ENCODE measurements at places on chromosomes 3 and 15. TPM values are rescaled to one million over a fixed set of nuclear protein-coding genes. Genes with fewer than 3 reads are reported as not detected.

DNA sequence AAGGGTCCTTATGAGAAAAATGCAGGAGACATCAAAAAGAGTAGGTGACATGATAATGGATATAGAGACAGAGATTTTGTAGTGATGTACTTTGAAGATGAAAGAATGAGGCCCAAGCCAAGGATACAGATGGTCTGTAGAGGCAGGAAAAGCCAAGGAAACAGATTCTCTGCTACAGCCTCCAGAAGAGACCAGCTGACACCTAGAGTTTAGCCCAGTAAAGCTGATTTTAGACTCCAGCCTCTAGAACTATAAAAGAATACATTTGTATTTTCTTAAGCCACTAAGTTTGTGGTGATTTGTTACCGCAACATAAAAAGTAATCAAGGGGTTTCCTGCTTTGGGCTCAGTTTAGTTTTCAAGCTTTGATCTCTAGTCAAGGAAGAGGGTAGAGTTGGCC is 64.8 kb downstream of the STRIT1 start:
- DNase-seq = no peak

DNA sequence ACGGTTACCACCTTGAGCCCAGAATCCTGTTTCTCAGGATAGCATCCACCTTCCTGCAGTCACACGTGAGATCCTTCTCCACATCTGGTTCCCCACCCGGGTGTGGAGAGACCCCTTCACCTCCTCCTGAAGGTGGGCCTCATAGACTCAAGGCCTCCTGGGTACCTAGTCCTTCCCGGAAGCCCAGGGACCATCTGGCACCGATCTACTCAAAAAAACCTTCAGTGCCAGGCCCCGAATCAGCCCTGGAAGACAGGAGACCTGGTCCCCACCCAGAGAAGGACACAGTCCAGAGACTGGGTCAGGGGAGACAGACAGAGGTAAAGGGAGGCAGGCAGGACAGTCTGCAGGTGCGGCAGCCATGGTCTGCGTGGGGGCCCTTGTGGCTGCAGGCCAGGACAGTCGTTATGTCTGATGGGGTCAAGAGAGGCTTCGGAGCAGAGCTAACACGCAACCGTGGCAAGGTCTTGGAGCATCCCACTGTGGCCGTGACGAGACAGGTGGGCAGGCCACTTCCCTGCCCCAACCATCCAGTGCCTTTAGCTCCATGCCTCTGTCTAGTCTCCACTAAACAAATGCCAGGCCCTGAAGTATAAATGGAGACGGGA is 112.2 kb upstream of the ABHD17C start:
- no peak for DNase-seq

DNA sequence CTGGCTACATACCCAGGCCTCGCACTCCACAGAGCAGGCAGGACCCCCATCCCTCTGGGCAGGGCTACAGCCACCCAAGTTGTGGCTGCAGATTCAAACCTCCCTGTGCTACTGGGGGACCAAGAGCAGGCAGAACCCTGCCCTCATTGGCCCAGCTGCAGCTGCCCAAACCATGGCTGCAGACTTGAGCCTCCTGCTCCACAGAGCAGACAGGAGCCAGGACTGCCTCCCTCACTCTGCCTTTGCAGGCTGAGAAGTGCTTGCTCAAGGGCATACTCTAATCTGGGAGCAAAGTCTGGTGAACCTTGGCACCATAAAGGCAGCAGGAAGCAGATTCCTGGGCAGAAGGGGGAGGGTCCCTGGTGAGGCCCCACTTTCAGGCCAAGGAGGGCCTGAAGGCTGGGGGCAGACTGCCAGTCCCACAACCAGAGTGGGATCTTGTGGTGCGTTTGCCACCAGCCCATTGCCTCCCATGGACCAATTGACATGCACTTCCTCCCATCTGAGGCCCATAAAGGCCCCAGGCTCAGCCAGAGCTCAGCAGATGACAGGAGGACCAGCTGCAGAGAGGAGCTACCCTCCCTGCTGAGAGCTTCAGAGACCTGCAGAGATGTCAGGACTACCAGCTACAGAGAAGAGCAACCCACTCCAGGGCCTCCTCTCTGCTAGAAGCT is 64.2 kb upstream of the EPHA6 start:
- DNase-seq = no peak

- no peak for DNase-seq
Observed at GRCh38 chr3:64133272-64133671, 92.0 kb downstream of the PRICKLE2 start.

- DNase-seq = no peak
Observed at GRCh38 chr3:59254433-59254832, 204.6 kb upstream of the CFAP20DC start.

DNA sequence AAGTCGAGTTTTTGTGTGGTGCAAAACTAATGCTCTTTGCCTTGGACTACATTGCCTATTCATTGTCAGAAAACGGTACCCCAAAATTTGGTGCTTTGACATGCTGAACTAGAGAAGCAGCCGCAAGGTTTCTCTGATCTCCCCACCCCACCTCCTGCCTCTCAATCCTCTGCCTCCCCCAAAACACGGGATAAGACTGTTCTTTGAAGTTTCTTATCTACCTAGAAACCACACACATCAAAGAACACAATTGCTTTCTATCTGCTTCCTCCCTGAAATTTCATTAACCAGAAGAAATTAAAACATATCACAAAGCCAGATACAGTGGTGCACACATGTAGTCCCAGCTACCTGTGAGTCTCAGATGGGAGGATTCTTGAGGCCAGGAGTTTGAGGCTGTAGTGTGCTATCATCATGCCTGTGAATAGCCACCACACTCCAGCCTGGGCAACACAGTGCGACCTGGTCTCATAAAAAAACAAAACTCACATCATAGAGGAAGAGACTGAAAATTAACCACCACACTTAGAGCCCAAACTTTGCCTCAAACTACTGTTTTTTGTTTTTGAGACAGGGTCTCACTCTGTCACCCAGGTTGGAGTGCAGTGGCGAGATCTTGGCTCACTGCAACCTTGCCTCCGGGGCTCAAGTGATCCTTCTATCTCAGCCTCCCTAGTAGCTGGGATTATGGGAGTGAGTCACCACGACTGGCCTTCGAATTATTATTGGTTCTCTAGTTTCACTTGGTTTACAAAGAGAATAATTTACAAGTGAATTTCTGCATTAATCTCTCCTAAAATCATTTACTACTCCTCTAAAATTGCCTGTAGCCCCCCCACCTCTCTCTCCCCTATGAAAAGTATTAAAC is 2.7 kb upstream of the PCNP start:
- no peak for DNase-seq

GRCh38 chr3:112973325-112974177 is 1.4 kb downstream of the CD200R1 start:
- DNase-seq = no peak

GRCh38 chr15:84685304-84685703 is 27.3 kb upstream of the NMB start:
- no peak for DNase-seq

DNA sequence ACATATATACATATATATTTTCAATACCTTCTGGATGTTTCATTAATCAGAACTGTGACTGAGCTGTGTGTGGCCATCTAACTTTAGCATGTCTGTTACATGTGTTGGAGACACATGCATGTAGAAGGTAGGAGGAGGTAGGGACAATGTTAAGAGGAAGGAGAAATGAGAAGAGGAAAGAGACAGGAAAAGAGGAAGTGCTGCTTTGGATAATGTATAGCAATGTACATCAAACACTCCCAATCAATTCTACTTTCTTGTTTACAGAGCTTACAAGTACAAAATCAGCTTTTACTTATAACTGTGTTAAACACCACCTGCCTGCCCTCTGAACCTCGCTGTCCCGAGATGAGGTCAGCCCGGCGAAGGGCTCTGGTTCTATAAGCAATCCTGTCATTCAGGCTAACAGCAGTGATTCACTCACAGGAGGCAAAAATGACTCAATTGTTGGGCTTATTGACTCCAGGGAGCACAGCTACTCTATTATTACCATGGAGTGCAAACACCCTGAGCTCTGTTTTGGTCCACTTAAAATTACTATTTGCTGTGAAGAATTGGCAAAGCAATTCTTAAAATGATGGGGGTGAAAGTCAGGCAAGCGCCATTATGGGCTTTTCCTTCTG is 188.9 kb downstream of the MEIS2 start:
- no peak for DNase-seq

GRCh38 chr3:134485075-134485717 is 589 bp downstream of the ANAPC13 start:
- DNase-seq = peak; percentile 93

DNA sequence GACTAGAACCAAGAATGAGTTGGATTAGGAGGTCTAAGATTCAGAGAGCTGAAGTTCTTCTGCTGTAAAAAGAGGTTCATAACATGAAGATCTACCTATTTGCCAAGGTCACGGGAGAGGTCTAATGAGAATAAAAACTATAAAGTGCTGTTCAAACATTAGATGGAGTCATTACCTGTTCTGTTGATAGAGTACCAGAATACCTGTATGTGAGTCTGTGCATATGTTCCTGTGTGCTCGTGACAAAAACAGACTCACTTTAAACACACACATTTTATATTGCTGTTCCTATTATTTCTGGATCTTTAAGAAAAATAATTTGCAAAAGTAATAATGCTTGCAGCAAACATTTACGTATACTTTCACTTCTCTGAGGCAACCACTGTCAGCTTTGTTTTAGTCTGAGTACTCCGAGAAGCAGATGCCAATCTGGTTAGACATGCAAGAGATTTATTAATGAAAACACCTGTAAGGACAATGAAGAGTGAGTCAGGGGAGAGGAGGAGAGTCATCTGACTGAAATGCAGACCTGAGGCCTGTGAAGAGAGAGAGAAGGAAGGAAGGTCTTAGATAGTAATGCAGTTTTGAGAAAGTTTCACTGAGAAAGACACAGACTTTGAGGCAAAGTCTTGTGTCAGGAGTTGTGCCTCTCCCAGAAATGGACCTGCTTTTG is 221.2 kb downstream of the SQOR start:
- no peak for DNase-seq

GRCh38 chr3:79491029-79491641 is 276.7 kb downstream of the ROBO1 start:
- no peak for DNase-seq

GRCh38 chr15:52481915-52482314 is 46.8 kb downstream of the MYO5A start:
- peak; percentile 35 for DNase-seq

KIF23 gene
- total RNA-seq = 3.9 TPM

DNA sequence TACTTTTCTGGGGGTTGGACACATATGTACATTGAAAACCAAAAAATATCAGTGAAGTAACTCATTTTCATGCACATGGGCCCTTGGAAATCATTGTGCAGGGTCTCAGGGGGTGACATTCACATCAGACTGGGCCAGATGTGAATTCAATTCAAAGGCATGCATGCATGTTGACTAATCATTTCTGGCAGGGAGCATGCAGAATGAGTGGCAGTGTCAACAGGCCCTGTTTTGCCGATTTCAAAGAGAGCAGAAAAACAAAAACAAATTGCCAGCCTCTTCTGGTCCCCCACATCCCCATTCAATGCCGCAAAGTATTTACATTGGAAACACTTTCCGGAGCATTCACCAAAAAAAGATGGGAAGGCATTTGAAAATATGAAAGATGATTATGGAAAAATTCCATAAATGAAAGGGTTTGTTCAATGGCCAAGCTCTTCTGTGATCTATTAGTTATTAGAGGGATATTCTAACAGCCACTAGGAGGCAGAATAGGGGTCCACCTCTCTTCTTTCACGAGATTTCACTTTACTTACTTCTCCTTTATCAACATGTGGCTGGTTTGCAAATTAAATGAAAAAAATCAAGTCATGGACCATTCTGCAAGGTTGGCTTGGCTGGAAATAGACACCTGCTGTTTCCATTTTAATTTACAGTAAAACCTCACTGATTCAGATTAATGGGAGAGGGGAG is 119.9 kb upstream of the FEZF2 start:
- no peak for DNase-seq

GRCh38 chr15:97966246-97966645 is 5.7 kb downstream of the ARRDC4 start:
- no peak for DNase-seq

- no peak for DNase-seq
Observed at GRCh38 chr3:174792864-174793263, 66.3 kb upstream of the NAALADL2 start.

DNA sequence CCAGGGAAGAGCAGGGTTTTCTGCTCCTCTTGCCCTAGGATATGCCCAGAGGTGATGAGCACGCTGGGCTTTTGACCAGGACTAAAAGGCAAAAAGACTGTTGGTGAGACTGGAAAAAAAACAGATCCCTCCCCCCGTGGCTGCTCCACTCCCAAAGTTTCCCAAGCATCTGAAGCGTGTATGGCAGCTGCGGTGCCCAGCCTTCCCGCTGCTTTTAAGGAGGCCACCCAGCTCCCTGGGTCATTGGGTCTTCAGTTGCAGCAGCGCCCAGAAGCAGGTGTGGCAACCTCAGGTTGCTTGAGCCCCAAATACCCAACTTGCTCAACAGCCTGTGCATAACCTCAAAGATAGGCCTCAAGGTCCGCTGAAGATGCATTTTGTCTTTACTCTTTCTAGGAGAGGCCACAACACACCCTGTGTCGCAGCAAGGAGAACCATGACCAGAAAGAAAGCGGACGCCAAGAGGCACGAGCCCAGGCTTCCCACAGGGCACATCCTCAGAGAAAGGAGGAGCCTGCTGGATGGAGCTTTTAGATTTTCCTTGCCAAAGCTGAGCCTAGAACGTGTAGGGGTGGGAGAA is 2.0 kb downstream of the SRGAP3 start:
- DNase-seq = no peak

- DNase-seq = no peak
Observed at GRCh38 chr3:5698851-5699250, 511.3 kb downstream of the EDEM1 start.

GRCh38 chr3:58666683-58667082 is at the start of gene FAM3D:
Gene FAM3D (minus strand): TSS chr3:58666774. CDS start chr3:58655563, 11,211 bp downstream.
- DNase-seq = peak; percentile 82

GRCh38 chr3:132730891-132731580 is 8.8 kb upstream of the NPHP3 start:
- DNase-seq = no peak

IL16 gene
- 16.5 TPM for total RNA-seq

ASB7 gene
- total RNA-seq = 13.4 TPM

GOLGA6L10 gene
- 1.6 TPM for total RNA-seq

GRCh38 chr15:52445553-52445952 is 83.1 kb downstream of the MYO5A start:
- no peak for DNase-seq

SNX22 gene
- 1.0 TPM for total RNA-seq

GLCE gene
- total RNA-seq = 21.8 TPM

SLC27A2 gene
- 22.9 TPM for total RNA-seq

NPAP1 gene
- total RNA-seq = 0.17 TPM

GRCh38 chr3:48739617-48739954 is 22.6 kb upstream of the IP6K2 start:
- no peak for DNase-seq

DNA sequence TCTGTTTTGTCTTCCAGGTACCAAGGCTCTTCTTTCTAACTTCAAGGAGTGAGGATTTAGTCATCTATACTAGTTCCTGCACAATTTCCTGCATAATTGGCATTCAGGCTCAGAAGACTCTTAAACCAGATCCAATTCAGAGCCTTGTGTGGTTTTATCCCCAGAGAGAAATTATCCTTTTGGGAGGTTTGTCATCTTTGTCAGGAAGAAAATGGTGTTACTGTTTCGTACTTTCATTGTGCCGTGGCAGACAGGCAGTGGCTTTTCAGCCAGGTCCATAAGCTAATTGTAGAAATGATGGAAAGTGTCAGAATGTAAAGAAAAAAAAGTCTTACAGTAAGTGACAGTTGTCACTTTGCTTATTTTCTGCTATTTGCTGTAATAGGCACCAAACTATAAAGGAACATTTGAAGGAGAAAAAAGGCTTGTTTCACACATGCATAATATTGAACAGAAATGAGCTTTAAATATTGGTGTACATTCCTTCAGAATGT is 82.8 kb downstream of the CADM2 start:
- DNase-seq = no peak

ITIH4 gene
- 10.2 TPM for total RNA-seq

IL12A gene
- total RNA-seq = 0.14 TPM

Measured in mucosa of gallbladder (tissue), 1 donor.